ENCODE measurements at places on chromosomes 7 and 10. TPM values are rescaled to one million over a fixed set of nuclear protein-coding genes. Genes with fewer than 3 reads are reported as not detected.

OR2A12 gene
- total RNA-seq, result not detected

HMX2 gene
- total RNA-seq, result not detected

- no peaks in the 10 kb centered on the region for H3K27me3 ChIP-seq
- DNase-seq, result no peak
- H3K27ac ChIP-seq, result no peak overlapping the region
- no peaks in the 10 kb centered on the region for H3K36me3 ChIP-seq
- H3K4me3 ChIP-seq, result no peak overlapping the region
Measured at GRCh38 chr10:70903262-70903921, 15.0 kb upstream of the PCBD1 start.

TMEM176A gene
- total RNA-seq, result 3.3 TPM

- no peak overlapping the region for H3K27ac ChIP-seq
- no peaks in the 10 kb centered on the region for H3K36me3 ChIP-seq
- H3K4me3 ChIP-seq, result no peak overlapping the region
Measured at GRCh38 chr7:33937871-33938270, 32.5 kb downstream of the BMPER start.

DNA sequence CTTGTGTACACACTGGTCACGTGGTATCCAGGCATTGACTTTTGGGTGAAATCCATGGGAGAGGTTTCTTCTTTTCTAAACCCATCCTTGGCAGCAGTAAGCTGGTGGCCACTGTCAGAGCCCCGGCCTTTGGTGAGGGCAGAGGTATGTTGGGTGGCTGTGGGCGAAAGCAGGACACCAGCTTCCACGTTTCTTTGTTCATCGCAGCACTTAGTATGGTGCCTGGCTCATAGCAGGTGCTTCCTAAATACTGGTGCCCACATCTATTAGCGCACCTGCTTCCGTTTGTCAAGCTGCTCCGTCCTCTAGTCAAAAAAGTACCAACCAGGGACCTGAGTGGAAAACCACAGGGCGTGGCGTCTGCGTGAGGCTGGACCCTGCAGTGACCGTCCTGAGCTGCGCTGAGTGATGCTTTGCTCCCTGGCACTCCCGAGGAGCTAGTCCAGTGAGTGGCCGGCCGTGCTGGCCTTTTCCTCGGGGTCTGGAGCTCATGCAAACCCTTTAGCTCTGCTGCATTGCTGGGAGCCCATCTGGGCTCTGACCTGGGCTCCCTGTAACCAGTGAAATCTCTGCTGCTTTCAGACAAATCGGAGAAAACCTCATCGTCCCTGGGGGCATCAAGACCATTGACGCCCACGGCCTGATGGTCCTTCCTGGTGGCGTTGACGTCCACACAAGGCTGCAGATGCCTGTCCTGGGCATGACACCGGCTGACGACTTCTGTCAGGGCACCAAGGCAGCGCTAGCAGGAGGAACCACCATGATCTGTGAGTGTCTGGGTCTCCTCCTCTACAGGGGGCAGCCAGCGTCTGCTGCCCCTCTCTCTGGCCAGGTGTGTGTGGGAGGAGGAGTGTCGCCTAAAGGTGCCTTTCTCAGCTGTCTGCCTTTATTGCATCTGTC, 5.6 kb downstream of the DPYSL4 start:
- peaks cover 8% of the 10 kb centered on the region for H3K27me3 ChIP-seq
- no peak overlapping the region for H3K27ac ChIP-seq
- H3K4me1 ChIP-seq, result peaks cover 5% of the 10 kb centered on the region
- DNase-seq, result no peak

DNA sequence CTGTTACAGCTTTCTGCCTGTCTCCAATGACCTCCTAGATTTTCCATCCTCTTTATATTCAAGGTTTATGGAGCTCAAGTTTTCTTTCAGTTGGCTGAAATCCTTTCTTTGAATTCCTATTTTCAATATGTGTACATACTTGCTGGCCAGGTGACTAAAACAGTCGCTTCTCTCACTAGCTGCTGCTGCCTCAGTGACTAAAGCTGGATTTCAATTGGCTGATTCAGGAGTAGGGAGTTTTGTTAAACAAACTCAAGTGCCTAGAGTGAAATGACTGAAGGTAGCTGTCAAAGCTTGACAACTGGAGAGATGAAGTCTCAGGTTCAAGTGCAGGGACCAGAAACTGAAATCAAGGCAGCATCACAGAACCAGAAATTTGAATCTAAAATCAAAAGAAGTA, 6.7 kb upstream of the POLR1F start:
- H3K27me3 ChIP-seq, result no peaks in the 10 kb centered on the region
- H3K27ac ChIP-seq, result no peak overlapping the region
- H3K4me1 ChIP-seq, result no peaks in the 10 kb centered on the region
- H3K36me3 ChIP-seq, result no peaks in the 10 kb centered on the region
- H3K4me3 ChIP-seq, result no peak overlapping the region

MRC1 gene
- 43.1 TPM for total RNA-seq

TMEM72 gene
- total RNA-seq, result not detected

- DNase-seq, result no peak
- no peaks in the 10 kb centered on the region for H3K36me3 ChIP-seq
- no peak overlapping the region for H3K4me3 ChIP-seq
- no peaks in the 10 kb centered on the region for H3K27me3 ChIP-seq
- H3K4me1 ChIP-seq, result peaks cover 4% of the 10 kb centered on the region
- peak overlapping the region; percentile 20 for H3K27ac ChIP-seq
Measured at GRCh38 chr7:102933763-102934162, 21.0 kb downstream of the LRRC17 start.

ELAPOR2 gene
- total RNA-seq, result 0.45 TPM

GRCh38 chr10:117609796-117610170, 67.2 kb downstream of the EMX2 start:
- no peak overlapping the region for H3K4me3 ChIP-seq
- H3K27ac ChIP-seq, result no peak overlapping the region
- H3K27me3 ChIP-seq, result no peaks in the 10 kb centered on the region
- H3K4me1 ChIP-seq, result no peaks in the 10 kb centered on the region

- H3K27me3 ChIP-seq, result no peaks in the 10 kb centered on the region
- no peaks in the 10 kb centered on the region for H3K36me3 ChIP-seq
- no peak overlapping the region for H3K4me3 ChIP-seq
- no peak for DNase-seq
- H3K4me1 ChIP-seq, result no peaks in the 10 kb centered on the region
- no peak overlapping the region for H3K27ac ChIP-seq
Measured at GRCh38 chr7:30199271-30199670, 64.5 kb downstream of the MTURN start.

TAS2R41 gene
- total RNA-seq, result not detected

- peaks cover 11% of the 10 kb centered on the region for H3K4me1 ChIP-seq
- no peak for DNase-seq
- no peaks in the 10 kb centered on the region for H3K36me3 ChIP-seq
- H3K4me3 ChIP-seq, result no peak overlapping the region
- H3K27ac ChIP-seq, result no peak overlapping the region
- H3K27me3 ChIP-seq, result no peaks in the 10 kb centered on the region
Measured at GRCh38 chr7:44960011-44960580, 18.7 kb downstream of the MYO1G start.

TDRD1 gene
- total RNA-seq, result not detected

DNA sequence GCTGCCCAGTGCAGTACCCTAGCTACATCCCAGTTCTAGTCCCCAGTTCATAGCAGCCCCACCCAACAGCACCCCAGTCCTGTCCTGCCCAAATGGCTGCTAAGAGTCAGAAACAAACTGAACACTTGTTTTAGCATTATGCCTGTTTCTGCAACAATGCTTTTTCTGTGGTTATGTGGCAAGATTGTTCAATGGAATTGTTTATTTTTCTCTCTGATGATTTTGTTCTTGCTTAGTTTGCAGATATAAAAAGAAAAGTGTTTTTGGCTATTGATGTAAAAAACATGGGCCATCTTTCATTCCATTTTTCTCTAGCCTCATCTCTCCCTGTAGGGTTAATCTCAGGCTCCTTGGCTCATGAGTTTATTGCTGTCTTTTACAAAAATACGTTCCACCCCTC, 42.5 kb downstream of the LRRC4 start:
- H3K27me3 ChIP-seq, result no peaks in the 10 kb centered on the region
- no peak for DNase-seq
- H3K27ac ChIP-seq, result no peak overlapping the region
- H3K4me3 ChIP-seq, result no peak overlapping the region

DNA sequence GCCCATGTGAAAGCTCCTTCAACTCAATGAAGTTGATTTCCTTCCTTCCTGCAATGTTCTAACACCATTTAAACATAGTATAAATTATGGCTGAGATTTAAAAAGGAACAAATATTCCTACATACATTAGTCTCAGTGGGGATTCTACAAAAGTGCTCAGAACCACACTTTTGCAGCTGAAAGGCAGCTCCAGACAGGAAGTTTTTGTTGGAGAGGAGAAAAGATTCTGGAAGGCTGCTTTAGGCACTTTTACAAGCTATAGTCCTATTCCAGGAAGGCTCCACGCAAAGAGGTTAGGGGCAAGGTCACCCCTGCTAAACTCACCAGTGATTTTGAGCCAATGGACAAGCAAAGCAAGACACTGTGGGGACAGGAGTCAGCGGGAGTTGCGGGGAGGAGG, 179.2 kb upstream of the CDCA7L start:
- no peak for DNase-seq
- peaks cover 6% of the 10 kb centered on the region for H3K36me3 ChIP-seq
- H3K4me3 ChIP-seq, result no peak overlapping the region
- H3K27ac ChIP-seq, result no peak overlapping the region

SEC61A2 gene
- total RNA-seq, result 1.2 TPM

DNA sequence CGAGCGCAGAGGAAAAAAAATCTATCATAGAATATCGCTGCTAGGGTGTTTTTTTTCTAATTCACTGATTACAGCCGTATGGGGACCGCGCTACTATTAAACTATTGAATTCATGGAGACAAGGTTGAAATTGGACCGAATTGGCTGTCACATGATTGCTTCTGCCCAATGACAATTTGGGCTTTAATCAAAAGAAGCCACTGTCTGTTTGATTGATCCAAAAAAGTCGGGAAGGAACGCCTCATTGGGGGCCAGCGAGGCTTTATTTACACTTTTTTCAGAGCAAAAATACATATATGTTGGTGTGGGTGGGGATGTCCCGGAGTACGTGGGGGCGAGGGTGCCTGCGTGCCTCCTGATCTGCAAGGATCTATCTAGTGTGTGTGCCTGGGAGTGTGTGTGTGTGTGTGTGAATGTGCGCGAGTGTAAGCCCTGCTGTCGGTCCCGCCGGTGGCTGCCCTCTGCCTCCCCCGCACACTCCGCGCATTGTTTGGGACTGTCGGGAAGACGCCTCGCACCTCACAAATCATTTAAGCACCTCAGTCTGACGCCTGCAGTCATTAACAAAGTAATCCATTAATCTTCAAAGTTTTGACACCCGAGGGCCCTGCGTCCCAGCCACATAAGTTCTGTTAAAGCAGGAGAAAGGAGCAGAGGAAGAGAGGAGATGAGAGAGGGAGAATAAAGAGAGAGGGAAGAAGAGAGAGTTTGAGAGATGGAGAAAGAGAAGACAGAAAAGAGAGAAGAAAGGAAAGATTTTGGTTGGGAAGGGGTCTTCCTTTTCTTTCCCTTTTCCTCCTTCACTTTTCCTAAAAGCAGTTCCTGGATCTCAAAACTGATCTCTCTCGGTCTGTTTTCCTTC, at the start of gene HOXA2:
HOXA2 (minus strand) TSS at position 103 of the 862 bp plus-strand sequence. CDS start 183 bp downstream, outside the sequence.
- H3K27ac ChIP-seq, result peak within 1 kb of the TSS; percentile 99
- H3K4me1 ChIP-seq, result peaks cover 97% of the 10 kb centered on the region
- no peak for DNase-seq

- no peaks in the 10 kb centered on the region for H3K36me3 ChIP-seq
- DNase-seq, result no peak
- H3K27ac ChIP-seq, result no peak overlapping the region
- H3K4me3 ChIP-seq, result no peak overlapping the region
- H3K4me1 ChIP-seq, result no peaks in the 10 kb centered on the region
Measured at GRCh38 chr7:99252166-99252895, 20.3 kb upstream of the MYH16 start.

DNA sequence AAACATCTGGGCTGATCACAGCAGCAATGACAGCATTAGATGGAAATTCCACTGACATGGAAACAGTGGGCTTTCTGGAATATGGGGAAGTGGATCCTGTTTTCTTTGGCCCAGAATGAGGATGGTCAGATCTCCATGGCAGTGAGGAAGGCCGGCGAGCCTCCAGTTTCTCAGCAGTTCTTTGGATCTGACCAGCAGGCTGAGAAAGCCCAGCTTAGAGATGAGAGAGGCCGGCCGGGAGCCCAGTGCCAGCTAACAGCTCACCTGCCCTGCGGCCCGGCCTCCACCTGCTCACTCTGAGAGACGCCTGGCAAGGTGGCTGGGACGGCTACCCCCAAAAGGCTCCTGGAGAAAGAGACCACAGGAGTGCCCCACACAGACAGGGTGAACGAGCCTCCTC, 24.2 kb downstream of the GPER1 start:
- no peak for DNase-seq
- H3K36me3 ChIP-seq, result no peaks in the 10 kb centered on the region
- no peaks in the 10 kb centered on the region for H3K27me3 ChIP-seq
- H3K4me3 ChIP-seq, result no peak overlapping the region

DNA sequence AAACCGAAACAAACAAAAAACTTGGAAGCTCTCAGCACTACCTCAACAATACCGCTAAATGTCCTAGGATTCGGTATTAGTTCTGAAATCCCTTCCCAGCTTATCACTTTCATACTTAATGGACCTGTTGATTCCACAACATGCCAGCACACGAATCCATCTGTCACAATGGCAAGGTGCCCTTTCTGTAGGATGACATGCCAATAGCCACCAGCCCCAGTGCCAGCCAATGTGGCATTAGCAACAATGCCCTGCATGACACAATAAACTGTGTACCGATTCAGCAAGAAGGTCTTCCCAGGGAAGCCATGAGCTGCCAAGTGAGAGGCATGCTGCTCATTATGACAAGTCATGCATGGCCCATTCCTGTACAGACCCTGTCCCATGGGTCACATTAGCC, 35.6 kb upstream of the CHCHD3 start:
- no peak for DNase-seq
- peaks cover 10% of the 10 kb centered on the region for H3K4me1 ChIP-seq
- H3K36me3 ChIP-seq, result no peaks in the 10 kb centered on the region
- H3K27ac ChIP-seq, result no peak overlapping the region
- H3K4me3 ChIP-seq, result no peak overlapping the region
- no peaks in the 10 kb centered on the region for H3K27me3 ChIP-seq

DNA sequence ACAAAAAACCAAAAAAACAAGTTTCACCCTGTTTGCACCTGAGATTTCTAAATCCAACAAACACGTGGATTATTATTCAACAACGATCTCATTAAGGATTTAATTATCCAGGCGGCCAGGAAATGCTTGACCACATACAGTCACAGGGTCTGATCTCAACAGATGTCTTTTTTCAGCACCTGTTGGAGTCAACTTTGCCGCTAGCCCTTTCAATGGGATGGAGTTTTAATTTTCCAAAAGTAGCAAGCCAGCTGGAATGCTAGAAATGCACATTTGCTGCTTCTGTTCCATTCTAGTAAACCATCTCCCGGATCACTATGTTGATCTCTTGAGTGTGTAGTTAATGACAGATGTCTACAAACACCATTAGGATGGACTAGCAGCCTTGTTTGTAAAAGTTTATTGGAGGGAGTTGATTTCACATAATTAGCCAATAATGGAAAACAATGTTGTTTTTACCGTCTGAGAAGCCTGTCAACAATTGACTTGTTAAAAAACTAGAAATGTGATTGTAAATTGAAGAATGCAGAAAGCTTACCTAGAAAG, 64.2 kb upstream of the DKK1 start:
- no peaks in the 10 kb centered on the region for H3K27me3 ChIP-seq
- H3K4me1 ChIP-seq, result peaks cover 10% of the 10 kb centered on the region
- no peaks in the 10 kb centered on the region for H3K36me3 ChIP-seq
- DNase-seq, result no peak
- H3K4me3 ChIP-seq, result no peak overlapping the region

COL1A2 gene
- 18.8 TPM for total RNA-seq

SFXN2 gene
- 2.6 TPM for total RNA-seq

SLC29A4 gene
- total RNA-seq, result not detected

GRCh38 chr10:68208424-68209042, 23.4 kb downstream of the ATOH7 start:
- H3K4me1 ChIP-seq, result no peaks in the 10 kb centered on the region
- no peak overlapping the region for H3K27ac ChIP-seq
- no peak overlapping the region for H3K4me3 ChIP-seq
- H3K27me3 ChIP-seq, result no peaks in the 10 kb centered on the region
- no peaks in the 10 kb centered on the region for H3K36me3 ChIP-seq
- no peak for DNase-seq
